ENCODE measurements at places on chromosomes 3 and 15.

GRCh38 chr15:89828281-89829145, 13.9 kb upstream of the ANPEP start:
- no peak for DNase-seq

- DNase-seq = no peak
These were observed 41.4 kb upstream of the BOC start for GRCh38 chr3:113169891-113170452.

DNA sequence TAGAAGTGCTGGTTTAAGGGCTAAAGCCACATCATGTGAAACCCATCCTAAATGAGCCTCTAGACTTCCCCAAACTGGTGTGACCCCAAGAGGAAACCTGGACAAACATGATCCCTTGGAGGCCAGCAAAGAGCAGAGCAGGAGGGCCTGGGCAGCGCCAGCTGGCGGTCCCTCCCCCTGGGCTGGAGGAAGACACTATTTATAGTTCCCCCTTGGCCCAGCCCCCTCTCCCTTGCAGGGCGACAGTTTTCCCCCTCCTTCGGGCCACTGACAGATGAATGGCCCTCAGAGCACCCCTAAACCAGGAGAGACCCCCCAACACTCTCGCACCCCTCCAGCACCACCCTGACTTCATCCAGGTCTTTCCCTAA, 2.9 kb downstream of the UCN2 start:
- no peak for DNase-seq

- DNase-seq = no peak
These were observed 15.4 kb downstream of the ZSCAN2 start for GRCh38 chr15:84616235-84616634.

- DNase-seq = no peak
These were observed 87.7 kb downstream of the KCNAB1 start for GRCh38 chr3:156207802-156208685.

- DNase-seq = no peak
These were observed 338.2 kb upstream of the THRB start for GRCh38 chr3:24832891-24833290.

Data from HuH-7 (cell line).